CD4-positive, alpha-beta T cell treated with Interleukin-4 for 1 hour (primary cell): ENCODE measurements at places on chromosomes 16 and 17.

DNA sequence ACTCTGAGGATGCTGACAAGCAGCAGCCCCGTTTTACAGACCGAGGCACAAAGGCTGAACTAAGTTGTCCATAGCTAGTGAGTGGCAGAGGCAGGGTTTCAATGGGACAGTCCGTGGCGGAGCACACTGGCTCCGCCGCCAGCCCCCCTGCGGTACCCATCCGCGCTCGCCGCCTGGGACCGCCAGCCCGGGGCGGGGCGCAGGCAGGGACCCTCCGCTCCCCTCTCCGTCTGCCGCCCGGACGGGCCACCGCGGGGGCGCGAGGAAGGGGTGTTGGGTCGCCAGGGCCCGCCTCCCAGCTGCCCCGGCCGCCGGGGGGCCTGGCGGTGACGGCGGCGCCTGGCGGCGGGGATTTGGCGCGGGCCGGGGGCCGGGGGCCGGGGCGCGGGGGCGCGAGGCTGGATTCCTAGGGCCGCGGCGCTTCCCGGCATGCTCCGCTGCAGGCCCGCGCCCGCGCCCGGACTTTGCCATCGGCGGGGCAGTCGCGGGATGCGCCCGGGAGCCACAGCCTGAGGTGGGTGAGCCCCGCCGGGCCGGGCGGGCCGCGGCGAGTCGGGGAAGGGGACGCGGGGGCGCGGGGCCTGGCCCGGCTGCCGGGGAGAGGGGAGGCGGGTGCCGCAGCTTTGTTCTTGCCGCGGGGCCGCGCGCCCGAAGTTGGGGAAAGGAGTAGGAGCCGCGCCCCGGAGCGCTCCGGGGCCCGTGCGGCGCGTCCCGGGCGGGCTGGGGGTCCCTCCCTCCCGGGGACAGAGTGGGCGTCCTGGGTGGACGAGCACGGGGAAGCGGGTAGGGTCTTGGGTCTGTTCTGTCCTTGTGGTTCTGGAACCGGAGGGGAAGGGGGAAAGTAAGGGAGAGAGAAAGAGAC lies at the start of gene TMEM98:
TMEM98 (plus strand) TSS at position 430 of the 862 bp plus-strand sequence. CDS start 3,376 bp downstream, outside the sequence.
- DNase-seq = no peak

DNA sequence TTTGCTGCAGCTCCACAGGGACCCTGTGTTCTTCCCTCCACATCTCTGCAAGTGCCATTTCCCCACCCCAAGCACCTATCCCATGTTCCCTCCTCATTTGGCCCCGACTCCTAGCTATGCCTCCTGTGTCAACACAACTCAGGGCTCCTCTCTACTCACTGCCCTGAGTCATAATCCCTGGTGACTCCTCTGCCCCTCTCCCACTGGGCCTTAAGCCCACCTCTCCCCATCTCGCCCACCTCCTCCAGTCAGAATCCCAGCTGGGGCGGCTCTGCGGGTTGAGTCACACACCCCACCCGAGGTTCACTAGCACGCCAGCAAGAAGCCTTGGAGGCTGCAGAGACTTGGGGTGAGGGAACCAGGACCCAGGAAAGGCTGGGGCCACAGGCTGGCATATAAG lies 346.2 kb downstream of the FOXL1 start:
- no peak for DNase-seq

- no peak for DNase-seq
Observed at GRCh38 chr17:6669479-6670212, 18.1 kb downstream of the C17orf100 start.

DNA sequence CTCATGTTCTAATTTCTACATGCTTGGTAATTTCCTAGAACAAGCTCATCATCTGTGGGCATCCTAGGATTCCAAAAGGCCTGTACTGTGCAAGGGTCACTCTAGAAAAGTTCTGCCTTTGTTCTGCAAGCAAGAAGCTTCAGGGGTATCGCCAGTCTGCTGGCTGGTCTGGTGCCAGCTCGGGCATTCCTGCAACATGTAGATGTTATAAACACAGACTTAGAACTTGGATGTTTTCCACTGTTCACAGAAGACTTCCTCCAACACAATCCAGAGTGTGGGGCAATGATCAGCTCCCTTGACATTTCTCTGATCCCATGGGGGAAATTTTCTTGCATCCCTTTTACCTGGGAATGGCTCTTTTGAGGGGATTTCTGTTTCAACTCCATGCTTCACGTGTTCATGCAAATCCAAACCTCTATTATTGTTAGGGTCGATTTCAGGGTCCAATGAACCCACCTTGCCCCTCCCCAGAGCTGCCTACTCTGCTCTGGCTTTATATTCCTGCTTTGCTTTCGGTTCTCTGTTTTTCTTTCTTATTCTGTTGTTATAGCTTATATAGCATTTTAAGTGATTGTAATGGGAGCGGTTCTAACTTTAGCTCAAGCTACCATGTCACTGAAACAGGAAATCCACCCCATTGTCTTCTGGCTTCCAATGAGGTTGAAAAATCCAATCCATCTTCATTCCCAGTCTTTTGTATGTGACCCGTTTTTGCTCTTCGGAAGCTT lies 25.3 kb downstream of the UBE2O start:
- DNase-seq = no peak

DNA sequence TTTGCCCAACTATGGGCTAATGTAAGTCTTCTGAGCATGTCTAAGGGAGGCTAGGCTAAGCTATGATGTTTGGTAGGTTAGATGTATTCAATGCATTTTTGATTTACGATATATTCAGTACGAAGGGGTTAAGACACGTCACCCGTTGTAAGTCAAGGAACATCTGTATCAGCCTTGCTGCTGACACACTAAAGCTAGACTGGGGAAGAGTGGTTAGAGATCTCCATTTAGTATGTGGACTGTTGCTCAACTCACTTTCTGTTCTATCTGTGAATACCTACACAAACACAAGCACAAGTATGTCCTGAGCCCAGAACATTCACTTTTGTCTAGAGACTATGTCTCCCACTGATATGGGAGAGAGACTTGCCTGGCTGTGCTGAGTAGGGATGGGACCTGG lies 71.5 kb downstream of the VMP1 start:
- DNase-seq = no peak

DNA sequence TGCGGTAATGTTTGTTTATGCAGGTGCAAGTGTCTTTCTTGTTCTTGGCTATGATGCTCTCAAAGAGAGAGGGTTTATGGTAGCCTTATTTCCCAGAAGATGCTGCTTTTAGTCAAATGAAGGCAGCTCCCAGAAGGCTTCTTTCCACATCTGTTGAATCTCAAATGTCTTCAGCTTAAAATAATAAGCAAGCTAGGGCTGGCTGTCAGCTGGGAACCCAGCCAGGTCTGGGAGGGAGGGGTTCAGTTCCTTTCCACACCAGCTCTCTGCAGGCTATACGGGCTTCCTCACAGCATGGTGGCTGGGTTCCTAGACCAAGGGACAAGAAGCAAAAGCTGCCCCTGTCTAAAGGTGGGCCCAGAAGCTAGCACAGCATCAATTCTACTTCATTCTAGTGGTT lies 47.4 kb upstream of the ATF7IP2 start:
- no peak for DNase-seq

GRCh38 chr16:54996186-54996585 lies 65.5 kb downstream of the IRX5 start:
- DNase-seq = no peak

DNA sequence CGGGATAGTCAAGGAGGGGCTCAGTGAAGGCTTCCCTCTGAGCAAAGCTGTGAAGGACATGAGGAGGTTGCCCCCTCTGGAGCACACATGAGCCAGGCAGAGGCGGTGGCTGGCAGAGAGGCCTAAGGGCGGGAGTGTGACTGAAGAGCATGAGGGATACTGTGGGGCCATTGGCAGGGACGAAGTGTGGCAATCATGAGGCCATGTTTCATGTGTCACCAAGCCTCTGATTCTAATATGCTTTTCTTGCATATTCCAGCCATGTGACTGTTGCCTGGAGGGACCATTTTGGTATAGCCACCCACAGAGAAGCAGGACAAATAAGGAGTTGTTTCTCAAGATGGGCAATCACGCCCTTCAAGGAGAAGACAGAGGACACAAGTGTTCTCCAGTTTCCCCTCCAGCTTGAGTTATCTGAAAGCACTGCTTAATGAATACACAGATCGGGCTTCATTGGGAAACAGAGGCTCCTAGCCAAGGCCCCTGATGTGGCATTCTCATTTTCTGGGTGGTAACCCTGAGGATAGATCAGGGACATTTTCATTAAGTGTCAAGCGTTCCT lies 68.0 kb downstream of the AKAP1 start:
- no peak for DNase-seq

DNA sequence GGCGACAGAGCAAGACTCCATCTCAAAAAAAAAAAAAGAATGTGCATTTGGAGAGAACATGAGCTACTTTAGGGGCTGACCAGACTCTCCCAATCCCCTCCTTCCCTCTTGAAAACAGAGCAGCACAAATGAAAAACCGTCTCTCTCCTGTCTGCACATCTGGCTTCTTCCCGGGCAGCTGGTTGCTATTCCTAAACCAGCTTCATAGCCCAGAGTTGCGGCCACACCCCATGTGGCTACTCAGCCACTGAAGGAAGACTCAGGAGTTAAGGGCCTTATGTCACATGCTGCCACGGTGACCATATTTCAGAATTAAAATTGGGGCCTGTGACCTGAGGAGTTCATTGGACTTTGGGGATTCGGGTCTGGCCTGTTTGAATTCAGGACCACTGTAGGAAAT lies 48.3 kb downstream of the KATNIP start:
- no peak for DNase-seq

DNA sequence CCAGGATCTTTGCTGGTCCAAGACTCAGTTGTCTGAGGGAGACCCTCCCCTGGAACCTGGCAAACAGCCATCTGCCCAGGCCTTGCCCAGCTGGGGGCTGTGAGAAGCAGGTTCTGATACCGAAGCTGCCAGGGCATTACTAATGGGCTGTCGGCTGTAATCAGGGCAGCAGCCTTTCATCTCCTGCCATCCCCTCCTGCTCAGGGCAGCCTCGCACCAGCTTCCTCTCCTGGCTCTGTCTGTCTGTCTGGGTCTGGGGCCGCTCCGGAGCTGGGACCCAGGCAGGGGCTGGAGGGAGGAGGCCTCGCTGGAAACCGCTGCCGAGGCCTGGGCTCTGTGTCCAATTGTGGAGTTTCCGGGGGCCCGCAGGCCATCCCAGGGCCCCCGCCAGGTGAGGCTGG lies 21.6 kb upstream of the BRD7 start:
- DNase-seq = no peak

GRCh38 chr16:4172070-4172469 lies 55.8 kb upstream of the ADCY9 start:
- no peak for DNase-seq

DNA sequence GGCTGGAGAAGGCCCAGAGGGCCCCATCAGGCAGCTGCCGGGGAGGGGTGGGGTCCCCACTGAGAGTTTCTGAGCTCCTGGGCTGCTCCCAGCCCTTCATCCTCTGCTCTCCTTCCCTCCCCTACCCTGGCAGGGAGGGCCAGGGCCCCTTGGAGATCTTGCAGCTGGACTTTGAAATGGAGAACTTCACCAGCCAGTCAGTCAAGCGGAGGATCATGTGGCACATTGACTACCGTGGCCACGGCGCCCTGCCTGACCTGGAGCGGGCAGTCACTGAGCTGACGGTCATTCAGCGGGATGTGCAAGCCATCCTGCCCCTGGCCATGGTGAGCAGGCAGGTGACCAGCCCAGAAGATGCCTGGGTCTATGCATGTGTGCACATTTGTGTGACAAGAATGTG lies 49.5 kb downstream of the TMEM132E start:
- DNase-seq = no peak

GRCh38 chr16:11583166-11583565 lies 3.6 kb downstream of the LITAF start:
- DNase-seq = no peak

- no peak for DNase-seq
Observed at GRCh38 chr16:8958344-8959167, 5.2 kb downstream of the USP7 start.

GRCh38 chr17:55811536-55811935 lies 60.7 kb downstream of the PCTP start:
- DNase-seq = no peak

DNA sequence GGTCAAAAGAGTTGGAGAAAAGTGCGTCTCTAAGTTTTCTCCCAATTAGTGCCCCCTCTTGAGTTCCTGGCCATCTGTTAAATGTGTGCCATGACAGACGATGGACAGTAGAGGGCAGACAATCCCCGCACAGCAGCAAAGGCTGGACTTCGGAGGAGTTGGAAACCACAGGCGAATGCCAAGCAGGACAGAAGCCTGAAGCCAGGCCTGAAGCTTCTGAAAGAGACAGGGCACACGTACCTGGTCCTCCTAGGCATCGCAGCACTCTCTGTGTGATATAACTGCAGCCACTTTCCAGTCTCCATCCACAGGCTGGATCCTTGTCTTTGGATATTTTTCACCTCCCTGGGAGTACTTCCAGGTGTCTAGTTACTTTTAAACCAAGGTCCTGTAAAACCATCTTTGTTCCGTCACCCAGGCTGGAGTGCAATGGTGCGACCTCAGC lies 14.5 kb downstream of the C17orf100 start:
- DNase-seq = peak; percentile 59

DNA sequence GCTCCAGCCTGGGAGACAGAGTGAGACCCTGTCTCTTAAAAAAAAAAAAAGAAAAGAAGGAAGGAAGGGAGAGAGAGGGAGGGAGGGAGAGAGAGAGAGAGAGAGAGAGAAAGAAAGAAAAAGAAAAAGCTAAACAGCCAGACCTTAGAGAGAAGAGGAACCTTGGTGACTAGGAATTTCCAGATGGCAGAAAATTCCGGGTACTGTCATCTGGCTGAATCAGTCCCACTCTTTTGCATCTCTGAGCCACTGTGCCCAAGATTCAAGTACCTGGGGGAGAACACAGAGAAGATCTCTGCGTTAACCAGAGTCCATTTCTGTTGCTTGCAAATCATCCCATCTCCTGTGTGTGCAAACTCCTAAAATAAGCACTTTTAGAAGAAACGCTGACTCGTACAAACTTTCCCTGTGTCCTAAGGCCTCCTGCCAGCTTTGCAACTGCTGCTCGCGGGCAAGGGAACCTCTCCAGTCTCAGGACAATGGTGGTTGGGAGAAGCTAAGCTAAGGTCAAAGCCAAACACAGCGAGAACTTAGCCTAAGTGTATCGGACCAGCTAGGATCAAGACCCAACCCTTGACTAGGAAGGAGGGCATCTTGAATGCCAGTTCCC lies 18.0 kb downstream of the BMERB1 start:
- DNase-seq = no peak

- DNase-seq = peak; percentile 81
Observed at GRCh38 chr16:11370084-11370931, 25.0 kb downstream of the RMI2 start.

DNA sequence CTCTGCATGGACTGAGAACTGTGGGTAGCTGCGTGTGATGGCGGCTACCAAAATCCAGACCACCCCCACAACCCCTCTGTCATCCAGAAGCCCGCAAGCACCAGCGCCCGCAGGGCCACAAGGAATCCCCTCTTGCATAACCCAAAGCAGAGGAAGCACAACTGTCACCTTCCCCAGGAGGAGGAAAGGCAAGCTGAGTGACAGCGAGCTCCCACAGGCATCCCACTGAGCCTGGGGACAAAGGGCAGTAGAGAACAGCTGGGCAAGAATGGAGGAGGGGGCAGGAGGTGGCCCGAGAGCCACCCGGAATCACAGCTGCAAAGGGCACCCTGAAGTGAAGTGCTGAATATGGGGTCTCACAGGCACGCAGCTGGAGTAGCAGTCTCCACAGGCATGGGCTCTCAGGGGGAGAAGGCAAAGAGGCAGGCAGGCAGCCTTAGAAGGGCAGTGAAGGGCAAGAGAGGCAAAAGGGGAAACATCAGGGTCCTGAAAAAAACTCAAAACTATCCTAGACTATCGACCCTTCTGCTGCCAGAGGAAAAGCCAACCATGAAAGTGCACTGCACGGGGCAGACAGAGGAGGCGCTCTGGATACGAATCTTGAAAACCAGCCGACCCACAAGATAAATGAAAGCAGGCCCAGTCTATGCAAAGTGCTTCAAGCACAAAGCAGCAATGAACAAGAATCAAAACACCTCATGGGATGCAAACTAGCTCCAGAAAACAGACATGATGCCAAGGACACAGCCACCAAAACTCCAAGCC lies 17.1 kb downstream of the USP36 start:
- DNase-seq = no peak

GRCh38 chr16:83737729-83738354 lies 69.9 kb upstream of the HSBP1 start:
- no peak for DNase-seq
